Stimulated activated CD4-positive, alpha-beta T cell treated with anti-CD3 and anti-CD28 coated beads, Interleukin-1b, Interleukin-23, amount 100 ng/mL, for 24 hours (primary cell): ENCODE measurements at places on chromosomes 7 and 10.

- no peak for DNase-seq
Measured at GRCh38 chr7:47465191-47465590, 116.7 kb downstream of the TNS3 start.

- no peak for DNase-seq
Measured at GRCh38 chr7:111014079-111014478, 76.8 kb upstream of the LRRN3 start.

GRCh38 chr7:55484241-55484640, 88.1 kb downstream of the VOPP1 start:
- DNase-seq, result no peak

GRCh38 chr10:102517553-102517952, 13.8 kb downstream of the SUFU start:
- no peak for DNase-seq

GRCh38 chr7:114539575-114539974, 125.0 kb downstream of the FOXP2 start:
- no peak for DNase-seq

DNA sequence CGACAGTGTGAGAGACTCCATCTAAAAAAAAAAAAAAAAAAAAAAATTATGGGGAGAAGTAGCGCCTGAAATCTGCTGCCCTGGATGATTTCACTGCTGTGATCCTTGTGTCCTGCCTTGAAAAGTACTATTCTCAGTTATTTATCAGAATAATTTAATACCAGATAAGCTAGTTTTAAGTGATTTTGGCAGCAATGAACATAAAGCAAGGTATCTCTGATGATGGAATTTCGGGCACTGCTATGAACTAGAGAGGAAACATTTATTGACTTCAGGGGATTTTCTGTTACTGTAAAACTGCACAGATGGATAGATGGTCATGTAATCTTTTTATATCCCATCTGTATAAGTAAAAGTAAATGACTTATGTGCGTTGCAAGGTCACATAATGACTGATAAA, 619.1 kb upstream of the ANKRD30A start:
- DNase-seq, result no peak

GRCh38 chr10:71632896-71633600, 86.5 kb downstream of the C10orf105 start:
- no peak for DNase-seq

DNA sequence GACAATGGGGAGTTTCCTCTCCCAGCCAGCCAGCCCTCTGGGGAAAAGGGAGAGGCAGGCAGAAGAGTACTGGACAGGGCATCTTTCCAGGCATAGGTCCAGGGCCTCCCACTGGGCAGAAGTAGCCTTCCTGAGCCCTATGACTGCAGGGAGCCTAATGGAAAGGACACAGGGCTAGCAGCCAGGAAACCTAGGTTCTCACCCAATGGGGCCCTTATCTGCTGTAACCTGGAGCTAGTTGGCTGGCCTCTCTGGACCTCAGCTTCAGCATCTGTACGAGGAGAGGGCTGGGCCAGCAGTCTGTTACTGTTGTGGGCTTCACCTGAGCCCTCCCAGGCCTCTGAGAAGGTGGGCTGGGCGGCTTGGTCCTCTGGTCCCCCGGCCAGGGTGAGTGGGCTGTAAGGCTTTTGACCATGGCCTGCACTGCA, 22.4 kb downstream of the LDB3 start:
- DNase-seq, result no peak

- no peak for DNase-seq
Measured at GRCh38 chr10:118957443-118957825, 72.1 kb upstream of the NANOS1 start.

- no peak for DNase-seq
Measured at GRCh38 chr7:158609313-158609974, 21.8 kb upstream of the PTPRN2 start.

- DNase-seq, result no peak
Measured at GRCh38 chr7:157729566-157729965, 392.8 kb downstream of the DNAJB6 start.

- no peak for DNase-seq
Measured at GRCh38 chr10:111098679-111099437, 22.0 kb downstream of the ADRA2A start.

DNA sequence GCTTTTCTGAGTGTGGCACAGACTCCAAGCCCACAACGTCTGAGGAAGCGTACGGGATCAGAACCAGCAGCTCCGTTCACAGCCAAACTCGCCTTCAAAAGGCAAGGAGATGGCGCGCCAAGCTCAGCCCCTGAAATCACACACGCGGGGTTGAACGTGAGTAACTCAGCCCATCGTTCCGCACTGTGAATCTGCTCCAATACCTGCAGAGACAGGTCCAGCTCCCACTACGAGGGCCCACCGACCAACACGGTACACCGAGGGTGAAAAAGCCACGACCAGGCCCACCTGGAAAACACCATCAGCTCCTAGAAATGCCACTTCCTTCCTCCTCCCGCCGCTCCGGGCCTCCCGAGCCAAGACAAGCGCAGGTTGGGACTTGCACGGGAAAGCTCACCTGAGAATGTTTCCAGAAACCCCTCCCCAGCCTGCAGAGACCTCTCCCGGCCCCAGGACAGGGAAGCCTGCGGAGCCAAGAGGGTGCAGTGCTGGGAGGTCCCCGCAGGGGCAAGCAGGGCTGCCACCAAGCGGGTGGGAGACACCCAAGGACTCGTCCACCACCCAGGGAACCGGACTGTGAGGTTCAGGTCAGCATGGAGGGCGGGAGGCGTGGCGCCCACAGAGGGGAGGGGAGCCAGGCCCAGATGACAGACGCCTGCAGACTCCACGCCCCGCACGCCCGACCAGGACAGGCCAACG, 93.9 kb upstream of the PDGFA start:
- DNase-seq, result no peak

DNA sequence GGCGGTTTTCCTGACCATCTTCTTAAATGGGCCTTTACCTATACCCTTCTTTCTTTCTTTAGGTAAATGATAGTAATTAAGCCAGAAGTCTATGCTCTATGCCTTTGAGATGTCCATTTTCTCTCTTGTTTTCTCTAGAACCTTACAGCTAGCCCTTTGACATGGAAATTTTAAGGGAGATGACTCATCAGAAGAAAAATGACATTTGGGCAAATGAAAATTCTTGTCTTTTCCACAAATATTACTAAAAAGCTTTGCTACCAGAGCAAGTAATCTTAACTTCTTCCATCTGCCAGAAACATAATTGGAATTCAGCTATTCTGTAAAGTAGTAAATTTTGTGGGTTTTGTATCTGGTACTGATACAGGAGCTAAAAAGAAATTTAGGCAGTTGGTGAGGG, 59.5 kb downstream of the CCDC3 start:
- DNase-seq, result no peak

- no peak for DNase-seq
Measured at GRCh38 chr7:149610441-149611011, 112.9 kb upstream of the ZNF746 start.

DNA sequence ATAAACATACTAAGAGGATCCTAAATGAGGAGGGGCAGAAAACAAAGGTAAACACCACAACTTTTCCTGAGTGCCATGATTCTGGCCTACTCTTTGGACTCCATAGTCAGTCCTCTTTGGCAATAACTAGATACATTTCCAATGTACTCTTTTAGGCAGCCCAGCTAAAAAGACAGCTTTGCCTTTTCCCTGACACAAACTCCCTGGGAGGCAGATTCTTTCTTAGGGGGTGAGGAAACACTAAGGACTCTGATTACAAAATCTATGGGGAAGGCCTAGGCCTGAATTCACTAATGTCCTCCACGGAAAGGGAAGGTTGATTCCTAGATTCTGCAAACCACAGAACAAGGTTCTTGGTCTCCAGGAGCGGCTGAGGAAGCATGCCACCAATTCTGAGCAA, 25.8 kb downstream of the FBXW4 start:
- DNase-seq, result no peak

GRCh38 chr7:45086331-45087065, 2.3 kb downstream of the NACAD start:
- DNase-seq, result no peak

GRCh38 chr7:81410471-81411117, 359.3 kb downstream of the HGF start:
- no peak for DNase-seq

- DNase-seq, result no peak
Measured at GRCh38 chr10:9331583-9332008, 1277.1 kb downstream of the GATA3 start.

DNA sequence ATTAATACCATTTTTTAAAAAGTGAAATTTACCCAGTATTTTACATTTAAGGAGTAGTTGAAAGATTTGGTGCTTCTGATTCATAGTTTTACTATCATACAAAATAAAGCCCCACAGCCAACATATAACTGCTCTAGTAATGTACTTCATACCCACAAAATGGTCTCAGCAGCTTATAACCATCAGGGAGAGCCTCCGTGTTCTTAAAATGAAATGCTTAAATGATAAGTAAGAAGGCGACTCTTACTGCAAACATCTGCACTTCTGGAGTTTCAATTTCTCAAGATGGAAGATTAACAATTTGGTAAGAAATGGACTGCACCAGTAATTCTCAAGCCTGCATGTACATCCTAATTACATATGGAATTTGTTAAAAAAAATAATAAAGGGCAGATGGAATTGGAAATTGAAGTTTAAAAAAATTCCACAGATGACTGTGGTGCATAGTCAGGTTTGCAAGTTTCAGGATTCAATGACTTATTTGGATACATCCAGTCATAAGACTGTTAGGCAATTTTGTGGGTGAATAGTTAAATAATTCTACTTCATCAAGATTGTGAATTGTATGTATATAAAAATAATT, 461.0 kb downstream of the KIF20B start:
- DNase-seq, result no peak

GRCh38 chr10:69125554-69125953, 1.6 kb downstream of the VPS26A start:
- no peak for DNase-seq

- peak; percentile 23 for DNase-seq
Measured at GRCh38 chr10:12412666-12413368, 63.5 kb downstream of the CAMK1D start.

DNA sequence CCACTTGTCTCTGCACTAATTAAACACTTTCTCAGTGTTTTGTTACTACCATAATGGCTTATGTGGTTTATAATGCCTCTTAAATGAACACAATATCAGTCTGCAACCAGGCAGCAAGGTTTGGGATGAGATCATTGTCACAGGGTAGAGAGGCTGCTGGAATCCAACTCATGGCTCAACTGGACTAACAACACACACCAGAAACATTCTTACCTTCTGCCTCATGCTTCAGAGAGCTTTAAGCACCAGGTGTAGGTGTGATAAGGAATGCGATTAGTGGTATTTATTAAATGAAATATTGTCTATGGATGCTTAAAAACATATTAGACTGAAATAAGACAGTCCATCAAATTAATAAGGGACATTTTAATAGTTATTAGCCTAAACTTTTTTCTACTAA, 25.4 kb downstream of the PTF1A start:
- DNase-seq, result no peak
